ENCODE measurements at places on chromosomes 3 and 15.

DNA sequence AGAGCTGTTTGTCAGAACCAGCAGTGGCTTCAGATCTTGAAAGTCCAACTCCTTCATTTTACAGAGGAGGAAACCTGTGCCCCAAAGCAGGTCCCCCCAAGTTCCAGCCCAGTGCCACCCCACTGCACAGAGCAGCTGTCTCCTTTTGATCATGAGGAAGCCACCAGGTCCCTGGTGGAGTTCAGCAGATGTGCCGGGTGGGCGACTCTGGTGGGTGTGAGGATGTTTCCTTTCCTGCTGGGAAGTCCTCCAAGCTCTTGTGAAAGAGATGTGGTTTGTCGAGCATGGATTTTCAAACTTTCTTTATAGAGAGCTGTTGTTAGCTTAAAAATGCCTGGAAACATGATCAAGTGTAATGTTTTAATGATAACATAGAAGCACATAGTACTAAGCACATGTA lies 52.0 kb downstream of the SMAD3 start:
- DNase-seq = no peak

GRCh38 chr15:28962851-28963710 lies 77.3 kb downstream of the APBA2 start:
- no peak for DNase-seq

DNA sequence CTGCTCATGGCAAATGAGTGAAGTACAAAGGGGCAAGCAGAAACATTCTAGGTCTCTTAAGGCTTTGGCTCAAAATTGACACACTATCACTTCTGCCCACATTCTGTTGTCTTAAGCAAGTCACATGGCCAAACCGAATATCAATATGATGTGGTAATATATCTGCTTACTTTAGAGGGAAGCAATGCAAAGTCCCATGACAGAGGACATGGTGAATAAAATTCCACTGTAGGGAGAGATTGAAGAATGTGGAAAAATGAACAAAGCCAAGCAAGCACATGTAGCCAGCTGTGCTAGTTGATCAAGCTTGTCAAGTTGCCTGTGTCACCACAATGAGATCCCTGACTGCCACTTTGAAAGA lies 11.2 kb upstream of the TBC1D5 start:
- no peak for DNase-seq

DNA sequence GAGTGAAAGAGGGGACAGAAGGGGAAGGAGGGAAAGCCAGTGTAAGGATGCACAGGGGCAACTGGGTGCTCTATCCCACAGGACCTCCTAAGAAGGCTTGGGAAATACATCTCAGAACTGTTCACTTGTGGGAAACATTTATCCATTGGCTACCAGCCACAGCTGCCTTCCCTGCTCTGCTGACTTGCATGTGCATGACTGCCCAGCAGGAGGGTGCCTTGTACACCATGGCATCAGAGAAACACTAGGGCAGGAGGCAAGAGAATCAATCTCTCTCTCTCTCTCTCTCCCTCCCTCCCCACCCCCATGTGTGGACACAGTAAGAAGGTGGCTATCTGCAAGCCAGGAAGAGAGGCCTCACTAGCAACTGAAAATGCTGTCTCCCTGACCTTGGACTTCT lies 62.9 kb upstream of the ZBTB38 start:
- DNase-seq = no peak
